ENCODE measurements at places on chromosomes 16 and 17.

DNA sequence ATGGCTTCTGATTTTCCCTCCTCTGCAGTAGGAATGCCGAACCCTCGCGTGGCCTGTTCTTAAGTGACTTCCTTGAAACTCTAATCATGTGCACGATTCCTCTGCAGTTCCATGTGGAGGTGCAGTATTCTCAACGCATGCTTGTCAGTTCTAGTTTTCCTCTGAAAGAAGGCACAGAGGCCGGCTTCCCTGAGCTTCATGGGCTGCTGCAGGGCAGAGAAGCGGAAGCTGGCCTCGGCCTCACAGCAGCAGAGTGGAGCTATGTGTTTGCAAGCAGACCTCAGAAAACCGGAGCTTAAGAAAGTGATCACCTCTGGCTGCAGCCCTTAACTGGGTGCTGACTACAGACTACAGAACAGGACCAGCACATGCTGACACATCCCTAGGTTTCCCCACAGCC, 500.7 kb downstream of the GRIN2A start:
- no peak for DNase-seq

DNA sequence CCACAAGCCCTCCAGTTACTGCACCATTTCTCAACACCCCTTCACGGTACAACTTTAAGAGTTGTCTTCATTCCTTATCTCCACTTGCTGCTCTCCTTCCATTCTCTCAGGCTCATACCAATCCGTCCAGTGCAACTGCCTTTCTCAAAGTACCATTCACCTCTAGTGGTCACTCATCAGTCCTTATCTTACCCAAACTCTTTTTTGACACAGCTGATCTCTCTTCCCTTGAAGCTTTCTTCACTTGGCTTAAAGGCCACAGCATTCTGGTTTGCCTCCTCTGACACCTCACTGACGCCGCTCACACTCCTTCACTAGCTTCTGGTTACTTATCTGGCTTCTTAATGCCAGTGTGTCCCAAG, 24.9 kb downstream of the UBE2G1 start:
- DNase-seq = no peak

DNA sequence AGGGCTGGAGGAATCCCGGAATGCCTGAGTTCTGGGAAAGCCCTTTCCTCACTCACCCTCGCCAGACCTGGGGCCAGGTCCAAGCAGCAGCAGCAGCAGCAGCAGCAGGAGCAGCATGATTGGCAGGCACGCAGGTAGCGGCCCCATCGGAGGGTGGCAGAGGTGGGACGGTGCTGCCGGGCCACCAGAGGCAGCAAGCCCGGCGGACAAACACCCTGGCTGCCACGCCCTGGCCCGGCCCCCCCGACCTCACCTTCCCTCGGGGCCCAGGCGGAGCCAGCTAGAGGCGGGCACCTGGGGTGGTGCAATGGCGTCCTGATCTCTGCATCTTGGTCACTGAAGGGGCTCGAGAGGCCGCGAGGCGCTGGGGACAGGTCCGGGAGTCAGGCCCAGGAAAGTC, 122.4 kb downstream of the LAT start:
- no peak for DNase-seq

GRCh38 chr17:45846646-45847045, 2.0 kb downstream of the SPPL2C start:
- DNase-seq = no peak

DNA sequence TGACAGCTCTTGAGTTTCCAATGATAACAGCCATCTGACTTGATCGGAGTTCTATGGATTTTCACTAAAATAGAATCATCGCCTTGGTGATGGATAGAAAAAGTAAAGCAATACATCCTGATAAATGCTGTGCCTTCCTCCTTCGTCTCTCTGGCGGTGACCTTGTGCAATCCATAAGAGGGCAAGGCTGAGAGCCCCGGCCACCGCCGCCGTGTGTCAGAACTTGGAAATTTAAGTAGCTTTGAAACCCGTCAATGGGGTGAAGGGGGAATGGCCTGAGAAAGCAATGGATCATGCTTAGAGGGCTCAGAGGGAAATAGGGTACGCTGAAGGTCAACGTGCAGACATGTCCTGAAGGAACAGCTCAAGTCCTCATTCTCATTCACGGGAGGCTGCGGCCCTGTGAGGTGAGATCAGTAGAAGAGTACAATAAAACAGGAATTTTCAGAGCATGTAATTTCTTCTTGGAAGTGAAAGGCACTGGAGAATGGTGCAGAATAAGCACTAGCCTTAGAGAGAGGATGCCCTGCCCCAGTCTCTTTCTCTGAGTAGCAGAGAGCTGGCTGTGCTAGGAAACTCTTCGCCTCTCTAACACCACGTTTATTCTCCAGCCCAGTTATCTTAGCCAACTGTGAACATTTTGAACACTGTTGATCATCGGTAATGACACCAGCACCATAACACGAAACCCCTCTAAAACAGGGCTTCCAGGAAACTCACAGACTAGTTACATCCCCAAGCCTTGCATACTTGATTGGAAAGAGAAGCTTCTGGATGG, 573.5 kb downstream of the WWOX start:
- DNase-seq = no peak

- no peak for DNase-seq
These were observed 1.6 kb downstream of the ACTG1 start for GRCh38 chr17:81510785-81511553.

DNA sequence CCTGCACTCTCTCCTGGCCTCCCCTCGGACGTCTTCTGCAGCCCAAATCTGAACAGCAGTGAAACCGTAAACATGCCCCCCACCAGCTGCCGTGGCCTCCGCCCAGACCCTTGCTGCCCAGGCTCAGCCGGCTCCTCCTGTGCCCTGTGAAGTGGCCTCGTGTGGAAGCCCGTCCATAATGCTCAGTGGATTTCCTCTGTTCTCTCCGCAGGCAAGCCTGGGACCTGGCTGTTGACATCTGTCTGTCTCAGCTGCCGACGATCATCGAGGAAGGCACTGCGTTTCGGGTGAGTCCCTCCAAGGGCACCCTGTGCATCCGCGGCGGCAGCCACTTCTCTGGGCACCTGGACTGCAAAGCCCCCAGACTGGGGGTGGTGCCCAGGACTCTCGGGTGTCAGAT, 153.9 kb upstream of the CHMP6 start:
- DNase-seq = no peak

DNA sequence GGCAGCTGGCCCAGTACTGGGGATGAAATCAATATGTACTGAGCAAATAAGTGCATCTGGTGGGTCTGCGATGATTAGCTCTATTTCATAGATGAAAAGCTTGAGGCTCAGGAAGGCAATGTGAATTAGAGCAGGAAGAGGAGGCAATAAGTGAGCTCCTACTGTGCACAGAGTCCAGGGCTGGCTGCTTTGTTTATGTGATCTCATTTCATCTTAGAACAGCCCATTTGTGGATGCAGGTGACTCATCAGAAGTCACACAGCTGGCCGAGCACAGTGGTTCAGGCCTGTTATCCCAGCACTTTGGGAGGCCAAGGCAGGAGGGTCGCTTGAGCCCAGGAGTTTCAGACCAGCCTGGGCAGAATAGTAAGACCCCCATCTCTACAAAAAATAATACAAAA, 7.1 kb downstream of the TMEM114 start:
- DNase-seq = no peak

DNA sequence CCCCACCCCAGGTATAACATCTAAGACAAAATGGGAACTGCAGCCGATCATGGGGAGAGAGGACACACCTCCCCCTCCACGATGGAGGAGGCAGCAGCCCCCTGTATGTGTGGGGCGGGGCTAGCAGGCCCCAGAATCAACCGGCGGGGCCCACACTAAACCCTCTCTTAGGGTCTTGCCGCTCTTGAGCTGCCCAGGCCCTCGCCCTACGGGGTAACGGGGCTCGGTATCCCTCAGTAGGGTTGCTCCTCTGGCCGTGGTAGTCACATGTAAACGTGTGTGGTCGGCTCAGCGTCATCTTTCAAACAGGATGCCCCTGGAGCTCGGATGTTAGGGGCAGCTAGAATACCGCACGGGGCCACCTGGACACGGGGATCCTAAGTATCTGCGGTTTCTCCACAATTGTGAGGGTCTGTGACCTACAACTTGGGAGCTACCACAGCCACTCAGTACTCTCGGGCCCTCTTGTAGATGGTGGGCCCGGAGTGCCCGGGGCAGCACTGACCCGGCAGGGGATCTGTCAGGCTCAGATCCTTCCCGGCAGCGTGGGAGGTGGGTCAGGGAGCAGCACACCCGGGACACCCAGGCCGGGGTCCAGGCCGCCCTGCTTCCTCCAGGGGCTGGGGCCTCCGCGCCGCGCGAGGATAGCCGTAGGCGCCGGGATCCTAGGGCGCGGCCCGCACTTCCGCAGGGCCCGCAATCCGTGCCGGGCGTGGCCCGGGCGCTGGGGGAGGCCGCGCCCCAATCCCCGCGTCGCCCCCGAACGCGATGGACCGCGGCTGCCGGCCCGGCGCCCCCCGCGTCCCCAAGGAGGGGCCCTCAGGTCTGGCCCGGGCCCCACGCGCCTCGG, 781 bp downstream of the ARHGDIA start:
- DNase-seq = no peak

- DNase-seq = no peak
These were observed 219.7 kb upstream of the CPHXL start for GRCh38 chr16:75945916-75946457.

- no peak for DNase-seq
These were observed 334.9 kb downstream of the C16orf95 start for GRCh38 chr16:86982347-86982596.

DNA sequence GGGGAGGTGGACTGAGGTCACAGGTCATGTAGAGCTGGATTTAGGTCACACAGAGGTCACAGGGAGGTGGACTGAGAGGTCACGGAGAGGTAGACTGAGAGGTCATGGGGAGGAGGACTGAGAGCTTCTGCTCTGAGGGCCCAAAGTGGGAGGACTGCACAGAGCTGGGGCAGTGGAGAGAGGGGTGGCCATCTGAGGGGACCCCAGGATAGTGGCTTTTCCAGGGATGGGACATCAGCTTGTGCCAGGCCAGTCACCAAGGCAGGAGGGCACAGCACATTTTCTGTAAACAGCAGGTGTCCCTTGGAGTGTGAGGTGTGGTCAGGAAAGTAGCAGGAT, 26.1 kb upstream of the JPT2 start:
- no peak for DNase-seq

DNA sequence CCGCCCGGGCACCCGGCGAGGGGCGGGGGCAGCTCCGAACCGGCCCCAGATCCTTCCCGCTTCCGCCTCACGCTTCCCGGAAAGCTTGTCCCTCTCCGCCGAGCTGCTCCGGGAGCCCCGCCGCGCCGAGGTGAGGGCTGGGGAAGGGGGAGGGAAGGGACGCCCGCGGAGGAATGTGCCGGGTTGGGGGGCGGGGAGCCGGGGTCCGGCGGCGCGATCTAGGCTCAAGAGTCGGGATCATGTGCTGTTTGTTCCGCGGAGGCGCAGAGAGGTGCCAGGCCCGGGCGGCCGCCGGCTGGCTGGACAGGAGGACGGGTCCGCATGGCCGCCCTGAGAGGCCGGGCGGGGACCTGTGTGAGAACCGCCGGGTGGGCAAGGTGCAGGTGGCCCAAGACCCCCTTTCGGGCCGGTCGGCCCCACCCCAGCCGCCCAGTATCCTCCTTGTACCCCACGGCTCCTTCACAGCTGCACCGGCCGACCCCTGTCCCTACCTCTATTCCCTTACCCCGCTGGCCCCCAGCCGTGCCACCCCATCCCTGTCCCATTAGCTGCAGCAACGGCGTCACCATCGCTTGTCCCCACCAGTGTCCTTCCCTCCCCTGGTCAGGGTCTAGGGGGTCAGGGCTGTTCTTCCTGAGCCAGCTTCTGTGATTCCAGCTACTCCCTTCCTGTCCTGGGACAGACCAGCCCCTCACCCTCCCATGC, 429 bp downstream of the KIF1C start:
- DNase-seq = no peak

GRCh38 chr16:53837426-53837825, 133.5 kb downstream of the FTO start:
- no peak for DNase-seq

DNA sequence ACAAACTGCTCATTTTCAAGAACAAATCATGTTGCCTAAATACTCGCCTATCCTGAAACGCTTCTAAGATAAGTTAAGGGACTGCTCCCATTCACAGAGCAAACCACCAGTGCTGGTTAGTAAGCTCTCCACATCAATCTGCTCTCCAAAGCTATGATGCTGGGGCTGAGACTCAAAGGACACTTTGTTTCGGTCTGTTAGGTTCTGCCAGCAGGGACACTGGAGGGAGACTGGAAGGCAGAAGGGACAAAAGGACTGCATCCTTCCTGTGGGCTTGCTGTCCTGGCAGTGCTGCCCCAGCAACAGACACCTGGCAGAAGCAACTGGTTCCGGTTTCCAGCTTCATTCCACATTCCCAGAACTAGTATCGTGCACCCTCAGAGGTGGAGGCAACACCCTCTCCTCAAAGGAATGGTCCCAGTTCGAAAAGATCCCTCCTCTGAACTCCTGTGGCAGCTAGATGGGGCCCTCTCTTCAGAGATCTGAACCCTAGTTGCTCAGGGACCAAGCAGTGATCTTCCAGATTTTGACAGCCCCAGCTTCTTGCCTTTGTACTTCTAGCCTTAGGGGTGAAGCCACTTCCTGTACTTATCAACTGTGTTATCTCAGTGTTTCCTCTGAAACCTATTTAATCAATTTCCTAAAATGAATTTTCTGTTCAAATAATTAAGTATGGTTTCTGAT, 73.4 kb upstream of the GSG1L start:
- DNase-seq = no peak

- no peak for DNase-seq
These were observed 398.8 kb upstream of the SALL1 start for GRCh38 chr16:51549836-51550235.

- no peak for DNase-seq
These were observed 23.3 kb downstream of the GGA3 start for GRCh38 chr17:75238020-75238580.

DNA sequence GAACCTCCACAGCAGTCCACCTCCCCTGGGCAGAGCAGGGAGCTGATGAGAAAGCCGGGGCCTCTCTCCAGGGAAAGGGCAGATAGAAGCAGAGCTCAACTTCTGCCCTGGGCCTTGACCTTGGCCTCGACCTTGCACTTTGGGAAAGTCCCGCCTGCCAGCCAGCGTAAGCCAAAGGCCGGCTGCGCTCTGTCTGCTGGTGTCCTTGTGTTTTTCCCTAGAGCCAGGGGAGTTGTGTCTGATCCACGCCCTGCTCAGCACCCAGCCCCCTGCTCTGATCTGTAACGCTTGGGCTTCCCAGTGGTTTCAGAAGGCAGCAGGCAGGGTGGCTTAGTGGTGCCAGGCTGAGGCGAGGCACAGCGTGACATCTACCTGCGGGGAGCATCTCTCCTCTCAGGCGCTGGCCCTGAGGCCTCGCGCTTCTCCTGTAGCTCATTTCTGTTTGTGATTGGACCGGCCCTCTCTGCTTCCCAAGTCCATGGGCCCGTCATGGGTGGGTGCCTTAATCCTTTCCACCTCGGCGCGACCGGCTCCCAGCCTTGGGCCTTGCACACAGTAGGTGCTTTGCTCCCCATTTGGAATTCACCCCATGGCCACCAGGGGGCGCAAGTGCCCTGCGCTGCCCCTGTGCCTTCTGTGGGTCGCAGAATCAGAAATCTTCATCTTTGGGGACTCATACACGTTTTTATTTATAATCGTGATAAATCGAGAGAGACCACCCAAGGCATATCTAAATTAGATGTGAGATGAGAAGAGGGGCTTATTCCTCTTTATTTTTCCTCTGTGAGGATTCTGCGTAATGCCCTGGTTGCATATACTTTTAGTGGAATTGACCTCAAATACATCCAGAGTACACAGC, 24.2 kb downstream of the SGSH start:
- peak; percentile 63 for DNase-seq

Data from CD14-positive monocyte (primary cell).